ENCODE measurements at places on chromosomes 16 and 17.
A peak's percentile ranks its signal among the peaks of the same experiment; 100 is the strongest.

DNA sequence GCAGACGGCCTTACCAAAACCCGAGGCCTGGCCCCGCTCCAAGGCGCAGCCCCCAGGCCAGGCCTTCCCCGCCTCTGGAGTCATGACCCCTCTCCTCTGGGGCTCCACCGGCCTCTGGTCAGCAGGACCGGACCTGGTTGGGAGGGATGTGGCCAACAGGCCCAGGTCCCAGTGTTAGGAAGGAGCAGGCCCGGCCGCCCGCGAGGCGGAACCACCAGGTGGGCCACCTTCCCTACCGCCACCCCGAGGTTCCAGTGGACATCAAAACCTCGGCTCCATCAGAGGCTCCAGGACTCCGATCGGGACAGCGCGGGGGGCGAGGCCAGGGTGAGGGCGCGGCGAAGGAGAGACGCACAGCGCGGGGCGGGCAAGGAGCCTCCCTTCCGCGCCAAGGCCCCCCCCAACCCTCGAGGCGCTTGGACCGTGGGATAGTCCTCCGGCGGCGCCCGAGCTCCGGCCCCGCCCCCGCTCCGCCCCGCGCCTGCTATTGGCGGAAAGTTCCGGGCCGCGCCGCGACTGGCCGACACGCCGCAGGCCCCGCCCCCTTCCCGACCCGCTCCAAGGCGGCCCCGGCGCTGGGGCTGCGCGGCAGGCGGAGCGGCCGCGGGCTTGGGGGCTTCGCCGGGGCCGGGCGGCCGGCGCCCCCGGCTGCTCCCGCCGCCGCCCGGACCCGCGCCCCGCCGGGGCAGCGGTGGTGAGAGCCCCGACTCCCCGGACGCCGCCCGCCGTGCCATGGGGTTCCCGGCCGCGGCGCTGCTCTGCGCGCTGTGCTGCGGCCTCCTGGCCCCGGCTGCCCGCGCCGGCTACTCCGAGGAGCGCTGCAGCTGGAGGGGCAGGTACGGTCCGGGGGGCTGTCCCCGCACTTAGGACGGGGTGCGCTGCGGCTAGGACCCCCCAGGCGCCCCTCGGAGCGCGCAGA lies at the start of gene METRN:
METRN (plus strand) TSS at position 561 of the 919 bp plus-strand sequence; CDS start at position 733, 172 bp downstream.
- peak; percentile 76 for DNase-seq

GRCh38 chr17:64441772-64442540 lies 7.0 kb upstream of the MILR1 start:
- no peak for DNase-seq

DNA sequence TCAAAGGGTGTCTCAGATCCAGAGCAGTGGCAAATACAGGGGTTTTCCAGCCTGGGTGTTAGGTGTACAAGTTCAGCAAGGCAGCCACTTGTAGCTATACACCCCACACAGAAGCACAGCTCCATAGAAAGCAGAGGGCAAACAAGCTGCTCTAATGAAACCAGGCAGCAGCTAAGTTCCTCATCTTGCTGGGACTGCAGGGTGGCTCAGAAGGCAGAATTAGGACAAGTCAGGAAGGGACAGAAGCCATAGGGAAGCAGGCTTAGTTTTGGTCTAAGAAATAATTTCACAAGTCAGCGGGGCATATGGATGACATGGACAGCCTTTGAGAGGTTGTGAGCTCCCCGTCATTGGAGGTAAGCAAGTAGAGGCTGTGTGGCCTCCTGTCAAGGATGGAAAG lies 23.7 kb downstream of the CNGB1 start:
- no peak for DNase-seq

- peak; percentile 68 for DNase-seq
These were observed 9.7 kb downstream of the RMI2 start for GRCh38 chr16:11354733-11355574.

GRCh38 chr17:1171953-1172352 lies 7.8 kb downstream of the ABR start:
- DNase-seq: no peak

DNA sequence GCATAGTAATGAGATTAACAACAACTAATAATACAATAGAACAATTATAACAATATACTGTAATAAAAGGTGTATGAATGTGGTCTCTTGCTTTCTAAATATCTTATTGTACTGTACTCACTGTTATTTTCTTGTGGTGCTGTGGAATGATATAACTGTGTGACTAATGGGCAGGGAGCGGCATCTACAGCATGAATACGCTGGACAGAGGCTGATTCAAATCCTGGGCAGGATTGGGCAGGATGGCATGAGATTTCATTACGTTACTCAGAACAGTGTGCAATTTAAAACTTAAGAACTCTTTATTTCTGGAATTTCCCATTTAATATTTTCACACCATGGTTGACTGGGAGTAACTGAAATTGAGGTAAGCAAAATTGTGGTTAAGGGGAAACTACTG lies 1239.8 kb upstream of the GOT2 start:
- no peak for DNase-seq

DNA sequence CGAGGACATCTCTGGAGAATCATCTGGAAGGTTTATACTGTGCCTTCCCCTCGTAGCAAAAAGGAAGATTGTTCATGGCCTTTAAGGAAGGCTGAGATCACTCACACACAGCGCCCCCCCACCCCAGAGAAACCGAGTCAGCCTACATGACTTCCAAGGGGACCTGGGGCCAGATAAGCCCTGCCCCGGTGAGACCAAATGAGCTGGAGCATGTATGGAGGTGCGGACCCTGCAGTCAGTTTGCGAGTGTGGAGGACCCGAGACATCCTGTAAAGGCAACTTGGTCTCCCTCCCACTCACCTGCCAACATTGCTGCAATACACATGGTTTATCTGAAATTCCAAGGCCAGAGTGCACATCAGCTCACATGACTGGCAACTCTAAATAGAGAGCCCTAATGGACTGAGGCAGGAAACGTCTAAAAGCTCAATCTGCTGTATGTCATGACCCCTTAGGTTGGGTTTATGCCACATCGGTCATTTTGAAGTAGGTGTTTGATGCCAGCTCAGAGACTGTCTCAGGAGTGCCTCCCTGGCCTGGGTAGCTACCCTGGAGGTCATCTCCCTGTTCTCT lies 233.6 kb downstream of the CPPED1 start:
- no peak for DNase-seq

DNA sequence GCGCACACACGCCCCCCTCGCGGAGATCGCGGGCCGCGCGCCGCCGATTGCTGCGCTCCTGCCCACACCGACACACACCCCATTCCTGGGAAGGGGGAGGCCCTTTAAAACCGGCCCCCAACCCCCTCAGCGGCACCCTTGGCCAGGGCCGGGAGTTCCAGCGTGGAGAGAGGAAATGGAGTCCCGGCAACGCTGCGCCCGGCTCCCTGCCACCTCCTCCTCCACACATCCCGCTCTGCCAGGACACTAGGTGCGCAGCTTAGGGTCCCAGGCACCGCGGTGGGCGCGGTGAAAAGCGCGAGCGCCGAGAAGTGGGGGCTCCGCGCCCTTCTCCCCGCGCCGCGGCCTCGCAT lies 397 bp downstream of the CDC42EP4 start:
- no peak for DNase-seq

- no peak for DNase-seq
These were observed 8.4 kb upstream of the TAT start for GRCh38 chr16:71585318-71585703.

DNA sequence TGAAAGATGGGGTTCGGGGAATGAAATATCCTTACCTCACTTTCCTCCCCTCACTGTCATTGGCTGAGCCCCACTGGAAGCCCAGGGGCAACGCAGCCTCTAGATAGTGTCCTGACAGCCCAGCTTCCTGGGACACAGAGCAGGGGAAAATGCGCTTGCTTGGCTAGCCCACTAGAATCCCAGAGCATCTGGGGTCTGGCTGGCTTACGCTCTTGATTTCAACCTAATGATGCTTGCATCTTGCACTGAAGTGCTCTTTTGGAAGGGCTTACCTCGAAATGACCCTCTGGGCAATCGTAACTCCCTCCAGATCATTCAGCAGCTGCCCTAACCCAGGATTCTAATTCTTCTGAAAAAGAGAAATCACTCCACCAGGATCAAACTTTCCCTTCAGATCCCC lies 147.6 kb downstream of the SOX9 start:
- no peak for DNase-seq

- no peak for DNase-seq
These were observed 78.8 kb upstream of the CBX4 start for GRCh38 chr17:79917902-79918484.

DNA sequence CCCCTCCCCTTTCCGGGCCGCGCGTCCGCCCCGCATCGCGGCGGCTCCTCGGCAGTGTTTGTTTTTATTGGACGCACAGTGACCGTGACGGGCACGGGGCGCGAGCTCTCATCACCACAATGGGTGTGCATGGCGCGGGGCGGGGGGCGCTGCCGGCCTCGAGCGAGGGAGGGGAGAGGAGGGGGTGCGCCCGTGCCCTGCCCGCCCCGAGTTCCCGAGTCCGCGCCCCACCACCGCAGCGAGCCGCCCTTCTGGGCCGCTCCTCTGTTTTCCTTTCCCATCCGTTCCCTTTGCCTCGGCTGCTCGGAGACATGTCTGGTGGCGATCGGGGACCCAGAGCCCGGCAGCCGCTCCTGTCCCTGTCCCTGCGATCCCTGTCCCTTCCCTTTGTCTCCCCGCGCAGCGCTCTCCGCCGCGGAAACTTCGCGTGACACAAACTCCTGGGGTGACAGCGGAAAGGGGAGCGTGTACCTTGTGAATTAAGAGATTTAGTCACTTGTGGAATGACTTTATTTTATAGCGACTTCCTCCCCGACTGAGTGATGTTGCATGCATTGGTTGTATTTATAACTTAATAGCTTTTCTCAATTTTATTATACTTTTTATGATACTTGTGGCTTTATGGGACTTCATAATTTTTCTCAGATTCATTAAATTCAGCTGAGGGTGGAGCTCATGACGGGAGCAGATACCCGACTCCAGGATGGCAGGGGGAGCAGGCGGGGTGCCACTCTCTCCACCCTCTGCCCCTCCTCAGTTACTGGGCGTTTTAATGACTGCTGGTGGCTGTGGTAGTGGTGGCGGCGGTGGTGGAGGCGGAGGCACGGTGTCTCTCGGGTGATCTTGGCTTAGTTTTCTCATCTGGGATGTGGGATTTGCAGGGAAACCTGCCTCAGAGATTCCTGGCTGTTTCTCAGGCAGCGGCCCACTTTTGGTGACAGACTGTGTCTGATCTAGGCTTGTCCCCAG lies 40.8 kb downstream of the MRM1 start:
- DNase-seq: no peak

DNA sequence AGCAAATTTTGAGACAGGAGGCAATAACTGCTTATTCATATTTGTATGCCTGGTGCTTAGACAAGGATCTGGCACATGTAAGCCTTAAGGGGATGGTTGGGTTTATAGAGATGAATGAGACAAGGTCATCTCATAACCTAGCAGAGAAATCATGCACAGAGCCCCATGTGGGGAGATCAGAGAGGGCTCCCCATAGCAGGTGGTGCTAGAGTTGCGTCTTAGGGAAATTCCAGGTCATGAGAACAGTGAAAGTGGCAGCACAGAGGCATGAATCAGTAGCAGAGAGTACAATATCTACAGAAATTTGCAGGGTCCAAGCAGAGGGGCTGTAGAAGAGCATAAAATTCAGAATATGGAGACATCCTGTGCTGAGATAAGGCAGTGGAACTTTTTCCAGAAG lies 57.3 kb downstream of the SLC6A2 start:
- no peak for DNase-seq

DNA sequence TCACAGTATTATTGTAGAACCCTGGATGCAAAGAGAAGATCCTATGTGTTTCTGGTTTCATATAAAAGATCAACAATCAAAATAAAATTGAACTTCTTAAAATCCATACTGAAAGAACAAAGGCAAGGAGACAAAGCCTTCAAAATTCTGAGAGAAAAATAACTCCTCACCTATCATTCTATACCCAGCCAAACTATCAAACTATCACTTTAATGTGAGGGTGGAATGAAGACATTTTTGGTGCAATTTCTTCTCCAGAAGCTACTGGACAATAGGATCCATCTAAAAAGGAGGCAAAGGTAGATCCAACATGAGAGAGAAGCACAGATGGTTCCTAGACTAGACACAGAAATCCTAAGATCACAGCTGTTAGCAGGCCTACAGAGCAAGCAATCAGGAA lies 71.1 kb downstream of the CPPED1 start:
- DNase-seq: no peak

DNA sequence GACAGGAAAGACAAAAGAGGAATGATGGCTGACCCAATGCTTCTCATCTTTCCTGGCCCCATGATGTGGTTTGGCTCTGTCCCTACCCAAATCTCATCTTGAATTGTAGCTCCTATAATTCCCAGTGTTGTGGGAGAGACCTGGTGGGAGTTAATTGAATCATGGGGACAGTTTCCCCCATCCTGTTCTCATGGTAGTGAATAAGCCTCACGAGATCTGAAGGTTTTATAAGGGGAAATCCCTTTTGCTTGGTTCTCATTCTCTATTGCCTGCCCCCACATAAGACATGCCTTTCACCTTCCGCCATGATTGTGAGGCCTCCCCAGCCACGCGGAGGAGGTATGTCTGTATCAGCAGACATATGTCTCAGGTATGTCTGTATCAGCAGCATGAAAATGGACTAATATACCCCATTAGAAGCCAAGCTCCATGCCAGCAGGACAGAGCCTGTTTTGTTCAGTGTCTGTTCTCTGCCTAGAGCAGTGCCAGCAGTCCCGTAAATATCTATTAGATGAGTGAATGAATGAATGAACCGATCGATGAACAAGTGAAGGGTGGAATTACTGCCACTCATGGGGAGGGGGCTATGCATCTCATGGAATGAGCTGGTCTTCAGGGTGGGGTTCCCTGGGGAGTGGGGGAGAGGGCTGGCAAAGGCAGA lies 304.4 kb downstream of the SOX9 start:
- no peak for DNase-seq

GRCh38 chr17:39663688-39664580 lies 1.2 kb upstream of the TCAP start:
- no peak for DNase-seq

DNA sequence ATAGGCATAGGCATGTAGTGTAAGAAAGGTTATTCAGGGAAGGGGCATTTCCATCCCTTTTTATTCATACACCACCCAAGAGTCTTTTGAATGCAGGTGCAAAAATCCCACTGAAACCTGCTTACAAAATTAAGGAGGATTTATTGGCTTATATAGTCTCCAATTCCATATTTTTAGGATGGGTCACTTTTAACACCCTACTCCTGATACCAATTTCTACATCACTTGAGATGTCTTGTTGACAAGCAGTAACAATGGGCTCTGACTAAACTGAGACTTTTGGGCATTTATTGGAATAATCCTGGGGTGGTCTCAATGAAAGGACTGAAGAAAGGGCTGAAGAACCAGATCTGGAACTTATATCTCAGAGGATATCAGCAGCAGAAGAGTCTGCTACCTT lies 18.9 kb upstream of the NKD1 start:
- no peak for DNase-seq

DNA sequence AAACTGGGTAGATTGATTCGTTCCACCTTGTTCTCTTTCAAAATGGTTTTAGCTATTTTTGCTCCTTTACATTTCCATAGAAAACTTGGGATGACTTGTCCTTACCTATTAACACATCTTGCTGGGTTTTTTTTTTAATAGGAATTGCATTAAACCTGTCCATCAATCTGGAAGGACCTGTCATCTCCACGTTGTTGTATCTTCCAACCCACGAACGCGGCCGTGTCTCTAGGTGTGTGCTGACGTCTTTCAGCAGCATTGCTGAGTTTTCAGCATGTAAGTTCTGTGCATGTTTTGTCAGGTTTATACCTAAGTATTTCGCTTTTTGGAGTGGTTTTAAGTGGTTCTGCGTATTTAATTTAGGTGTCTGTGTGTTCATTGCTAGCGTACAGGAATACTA lies 60.4 kb upstream of the GNG13 start:
- DNase-seq: no peak
